ENCODE measurements at places on chromosomes 6 and 20.

GRCh38 chr6:20340068-20340848 lies 61.4 kb upstream of the E2F3 start:
- no peak for DNase-seq

DNA sequence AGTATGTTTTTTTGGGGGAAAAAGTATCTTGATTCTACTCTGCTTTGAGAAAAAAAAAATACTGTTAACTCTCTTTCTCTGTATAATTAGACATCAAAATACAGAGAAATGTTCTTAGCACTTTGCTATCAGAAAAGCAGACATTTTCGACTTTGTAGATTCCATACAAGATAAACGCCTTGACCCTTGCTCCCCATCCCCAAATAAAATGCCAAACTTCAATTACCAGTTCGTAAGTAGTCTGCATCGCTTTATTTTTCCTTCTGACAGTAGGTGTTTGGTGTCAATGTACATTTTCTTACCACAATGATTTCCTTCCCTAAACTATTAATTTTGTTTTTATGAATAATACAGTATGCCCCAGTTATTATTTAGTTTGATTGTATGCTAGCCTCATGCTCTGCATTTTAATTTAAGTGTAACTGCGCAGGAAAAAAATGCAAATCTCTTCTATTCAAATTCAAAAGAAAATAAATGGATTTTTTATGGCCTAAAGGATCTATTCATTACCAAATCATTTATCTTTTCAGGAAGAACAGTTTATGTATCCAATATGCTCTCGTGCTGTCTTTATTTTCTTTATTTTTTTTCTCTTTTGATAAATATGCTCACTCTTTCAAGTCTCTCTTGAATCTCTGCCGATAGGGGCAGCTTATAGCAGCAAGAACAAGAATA lies 84.8 kb upstream of the ZNF217 start:
- no peak for DNase-seq

- DNase-seq = peak; percentile 18
These were observed 618 bp downstream of the RTN4IP1 start for GRCh38 chr6:106628658-106629102.

DNA sequence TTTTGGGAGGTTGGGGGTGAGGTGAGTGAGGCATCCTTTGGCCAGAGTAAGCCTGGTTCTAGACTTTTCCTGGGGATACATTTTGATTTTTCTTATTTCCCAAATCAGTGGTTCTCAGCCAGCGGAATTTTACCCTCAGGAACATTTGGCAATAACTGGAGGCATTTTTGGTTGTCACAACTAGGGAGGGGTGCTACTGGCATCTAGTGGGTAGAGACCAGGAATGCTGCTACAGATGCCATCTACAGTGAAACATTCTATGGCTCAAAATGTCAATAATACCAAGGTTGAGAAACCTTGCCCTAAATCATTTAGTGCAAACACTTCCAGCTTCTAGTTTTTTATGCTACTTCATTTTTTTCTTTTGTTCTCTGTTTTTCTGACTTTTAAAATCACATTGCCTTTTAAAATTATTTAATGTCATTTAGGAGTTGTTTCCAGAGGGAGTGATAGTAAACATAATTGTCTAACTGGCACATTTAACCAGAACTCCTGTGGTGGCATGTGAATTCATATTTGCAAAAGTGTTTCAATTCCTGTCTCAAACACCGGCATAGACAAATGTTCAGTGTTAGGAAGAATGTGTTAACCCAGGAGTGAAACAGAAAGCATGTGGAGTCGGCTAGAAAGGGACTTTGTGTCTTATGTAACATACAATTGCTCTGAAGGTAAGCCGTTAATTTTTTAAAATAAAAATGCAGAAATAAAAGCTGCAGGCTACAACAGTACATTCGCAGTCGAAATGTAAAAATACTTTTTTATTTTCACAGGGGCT lies 59.0 kb downstream of the QRSL1 start:
- DNase-seq = peak; percentile 26

DNA sequence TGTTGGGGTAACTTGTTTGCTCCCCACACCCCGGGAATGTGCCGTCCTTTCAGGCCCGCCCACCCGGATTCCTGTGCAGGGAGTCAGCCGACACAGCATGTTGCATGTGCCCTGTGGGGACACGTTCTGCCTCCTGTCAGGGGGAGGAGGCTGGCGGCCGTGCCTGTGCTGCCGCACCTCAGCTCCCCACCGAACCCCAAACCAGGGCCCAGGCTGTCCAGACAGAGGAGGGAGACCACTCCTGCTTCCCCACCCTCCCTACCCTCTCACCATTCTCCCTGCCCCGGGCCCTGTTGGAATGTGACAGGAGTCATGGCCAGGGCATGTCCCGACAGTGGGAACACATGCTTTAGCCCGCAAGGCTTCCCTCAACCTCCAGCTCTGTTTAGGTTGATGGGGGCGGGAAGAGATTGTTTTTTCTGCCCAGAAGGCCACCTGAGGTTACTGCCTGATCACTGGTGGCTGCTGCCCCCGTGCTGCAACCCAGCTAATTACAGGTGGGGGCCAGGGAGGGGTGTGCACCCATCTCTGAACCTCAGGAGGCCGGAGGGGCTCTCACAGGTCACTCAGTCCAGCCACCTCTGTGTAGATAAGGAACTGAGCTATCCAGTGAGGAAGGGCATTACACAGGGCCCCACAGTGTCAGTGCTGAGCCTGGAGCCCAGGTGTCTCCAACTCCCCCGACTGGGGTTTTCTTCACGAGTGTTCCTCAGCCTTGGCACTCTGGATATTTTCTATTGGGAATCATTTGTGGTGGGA lies 13.6 kb downstream of the LRRC73 start:
- DNase-seq = peak; percentile 56

- no peak for DNase-seq
These were observed 26.9 kb downstream of the GJA10 start for GRCh38 chr6:89921197-89921596.

- DNase-seq = peak; percentile 50
These were observed 70.8 kb upstream of the RIPOR2 start for GRCh38 chr6:25006565-25007001.

GRCh38 chr6:82204020-82204419 lies 43.5 kb downstream of the IBTK start:
- DNase-seq = no peak

GRCh38 chr6:154241581-154241980 lies 115.0 kb downstream of the IPCEF1 start:
- no peak for DNase-seq

GRCh38 chr6:134405386-134406087 lies 87.6 kb upstream of the SGK1 start:
- DNase-seq = no peak

GRCh38 chr6:138035070-138035469 lies 72.1 kb downstream of the PERP start:
- DNase-seq = no peak

GRCh38 chr6:63904650-63905248 lies 269.1 kb downstream of the PHF3 start:
- DNase-seq = peak; percentile 37
